Activated CD8-positive, alpha-beta memory T cell treated with anti-CD3 and anti-CD28 coated beads for 1 hour (primary cell): ENCODE measurements at places on chromosomes 16 and 17.

DNA sequence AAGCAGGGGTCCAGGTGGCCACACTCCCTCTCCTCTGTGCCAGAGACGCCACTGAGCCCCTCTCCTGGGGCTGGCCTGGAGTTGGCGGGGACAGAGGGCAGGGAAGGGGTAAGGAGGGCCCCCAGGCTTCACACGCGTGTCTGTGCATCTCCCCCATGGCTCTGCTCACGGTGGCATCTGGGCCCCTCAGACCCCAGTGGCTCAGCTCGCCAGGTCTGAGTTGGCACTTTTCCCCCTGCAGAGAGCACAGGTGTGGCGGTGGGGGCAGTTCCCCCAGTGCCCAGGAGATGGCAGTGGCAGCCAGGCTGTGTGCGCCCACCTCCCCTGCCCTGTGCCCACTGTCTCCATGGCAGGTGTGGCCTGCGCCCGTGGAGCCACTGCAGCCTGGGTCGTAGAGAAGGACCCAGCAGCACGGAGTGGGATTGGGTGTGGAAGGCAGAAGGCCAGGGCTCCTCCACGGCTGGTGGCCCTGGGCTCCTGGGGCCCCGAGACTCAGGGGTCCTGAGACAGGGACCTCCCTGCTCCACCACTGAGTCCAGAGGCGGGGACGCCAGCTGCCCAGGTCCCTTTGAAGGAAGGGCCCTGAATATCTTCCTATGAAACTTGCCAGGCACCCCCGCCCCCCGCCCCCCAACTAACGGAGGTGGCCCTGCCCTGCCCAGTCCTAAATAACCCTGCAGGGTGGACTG lies 4.3 kb upstream of the APRT start:
- DNase-seq: no peak

DNA sequence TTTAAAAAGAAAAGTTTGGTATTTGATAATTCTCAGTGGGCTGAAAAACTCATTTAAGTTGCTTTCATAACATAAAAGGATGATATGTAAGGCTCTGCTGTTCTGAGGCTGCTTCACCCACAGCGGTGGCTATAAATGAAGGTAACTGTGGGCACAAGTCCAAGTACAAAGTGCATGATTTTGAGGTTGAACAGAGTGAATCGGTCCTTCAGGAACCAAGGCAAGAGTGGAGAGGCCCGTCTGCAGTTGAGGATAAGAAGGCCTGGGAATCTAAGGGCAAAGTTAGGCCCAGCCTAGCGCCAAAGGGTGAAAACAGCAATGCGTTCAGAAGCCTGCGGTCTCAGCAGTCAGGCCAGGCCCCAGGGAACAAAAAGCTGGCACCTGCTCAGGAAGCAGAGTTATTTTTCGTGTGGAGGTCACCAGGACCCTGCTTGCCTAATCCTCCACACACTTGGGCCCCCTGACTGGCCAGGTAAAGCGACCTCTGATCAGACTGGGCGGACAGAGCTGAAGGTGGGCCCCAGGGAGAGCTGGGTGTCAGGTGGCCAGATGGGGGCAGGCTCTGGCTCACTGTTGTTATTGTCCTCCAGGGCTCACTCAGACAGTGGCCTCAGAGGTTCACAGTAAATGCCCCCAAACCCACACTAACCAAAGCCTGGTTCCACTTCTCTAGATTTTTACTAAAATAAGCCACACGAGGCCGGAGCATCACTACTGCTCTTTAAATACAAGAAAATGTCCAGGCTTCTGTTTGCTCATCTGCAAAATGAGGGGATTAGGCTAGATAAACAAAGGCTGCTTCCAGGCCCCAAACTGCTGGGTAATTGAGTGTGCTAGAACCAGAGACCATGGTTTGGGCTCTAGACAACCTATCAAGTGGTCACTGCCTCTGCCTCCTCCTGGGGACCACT lies 46.5 kb downstream of the TEX2 start:
- no peak for DNase-seq

- no peak for DNase-seq
These were observed 41.2 kb downstream of the KIAA0513 start for GRCh38 chr16:85068746-85069145.

- no peak for DNase-seq
These were observed 12.8 kb downstream of the TBC1D26 start for GRCh38 chr17:15744885-15745284.

DNA sequence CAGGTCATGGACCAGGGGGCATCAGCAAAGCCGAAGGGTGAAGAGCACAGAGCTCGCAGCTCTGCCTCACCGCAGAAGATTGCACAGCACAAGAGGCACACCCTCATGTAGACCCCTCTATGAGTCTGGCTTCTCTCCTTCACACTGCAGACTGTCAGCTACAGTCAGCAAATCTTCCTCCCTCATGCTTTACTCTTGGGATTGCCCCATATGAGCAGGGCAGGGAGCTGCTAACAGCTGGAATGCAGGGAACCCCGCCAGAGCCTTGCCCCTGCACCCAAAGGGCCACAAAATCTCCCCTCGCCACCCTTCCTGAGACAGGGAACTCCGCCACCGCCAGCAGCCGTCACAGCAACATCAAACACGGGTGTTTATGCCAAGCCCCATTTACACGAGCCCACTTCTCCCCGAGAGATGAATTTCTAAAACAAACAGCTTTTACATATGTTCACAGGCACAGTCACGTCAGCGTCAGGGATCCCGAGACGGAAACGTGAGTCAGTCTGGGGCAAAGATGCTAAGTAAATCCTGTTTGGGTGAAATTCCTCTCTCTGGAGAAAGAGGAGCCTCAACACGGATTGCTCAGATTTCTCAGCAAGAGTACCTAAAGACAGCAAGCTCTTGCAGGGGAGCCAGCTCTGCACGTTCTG lies 121.9 kb downstream of the CDYL2 start:
- no peak for DNase-seq

DNA sequence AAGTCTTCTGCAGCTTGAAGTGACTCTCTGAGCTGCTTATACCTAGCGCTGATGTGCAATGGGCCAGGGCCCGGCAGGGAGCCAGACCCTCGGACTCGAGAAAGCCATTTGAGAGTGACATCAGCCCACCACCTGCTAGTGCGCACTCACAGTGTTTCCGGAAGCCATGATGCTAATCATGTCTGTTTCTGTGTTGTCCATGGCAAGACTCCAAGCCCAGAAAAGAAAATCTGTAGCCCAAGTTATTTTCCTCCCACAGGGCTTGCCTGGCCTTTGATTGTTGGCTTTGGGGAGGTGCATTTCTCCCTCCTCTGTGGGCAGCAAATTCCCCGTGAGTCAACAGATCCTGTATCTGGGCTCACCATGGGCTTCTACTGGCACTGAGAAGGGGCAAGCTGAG lies 1.8 kb upstream of the CDRT4 start:
- no peak for DNase-seq

DNA sequence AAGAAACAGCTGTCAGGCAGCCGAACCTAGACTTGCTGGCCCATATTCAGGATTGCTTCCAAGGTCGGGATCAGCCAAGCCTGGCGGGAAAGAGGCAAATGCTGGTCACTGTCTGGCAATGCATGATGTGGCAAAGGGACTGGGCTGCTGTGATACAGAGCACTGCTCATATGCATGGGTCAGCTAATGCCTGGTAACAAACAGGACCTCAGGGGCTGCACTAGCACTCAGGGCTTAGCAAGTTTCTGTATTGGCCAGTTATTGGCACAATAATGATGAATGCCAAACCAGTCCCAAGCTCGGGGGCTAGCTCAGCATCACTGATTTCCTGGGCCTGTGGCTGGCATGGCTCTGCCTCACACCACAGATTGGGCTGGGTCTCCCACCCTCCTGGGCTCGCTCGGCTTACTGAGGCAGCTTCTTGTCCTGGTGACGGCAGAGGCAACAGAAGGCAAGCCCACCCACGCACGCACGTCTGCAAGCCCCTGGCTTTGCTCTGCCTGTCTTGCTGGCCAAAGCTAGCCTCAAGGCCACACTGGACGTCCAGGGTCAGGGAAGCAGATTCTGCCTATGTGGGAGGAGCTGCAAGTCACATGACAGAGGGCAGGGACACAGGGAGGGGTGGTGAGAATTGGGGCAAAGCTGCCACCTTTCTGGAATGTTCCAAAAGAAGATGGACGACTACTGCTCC lies 21.4 kb upstream of the RPTOR start:
- no peak for DNase-seq

- no peak for DNase-seq
These were observed 75.8 kb downstream of the WNT3 start for GRCh38 chr17:46742565-46743270.

DNA sequence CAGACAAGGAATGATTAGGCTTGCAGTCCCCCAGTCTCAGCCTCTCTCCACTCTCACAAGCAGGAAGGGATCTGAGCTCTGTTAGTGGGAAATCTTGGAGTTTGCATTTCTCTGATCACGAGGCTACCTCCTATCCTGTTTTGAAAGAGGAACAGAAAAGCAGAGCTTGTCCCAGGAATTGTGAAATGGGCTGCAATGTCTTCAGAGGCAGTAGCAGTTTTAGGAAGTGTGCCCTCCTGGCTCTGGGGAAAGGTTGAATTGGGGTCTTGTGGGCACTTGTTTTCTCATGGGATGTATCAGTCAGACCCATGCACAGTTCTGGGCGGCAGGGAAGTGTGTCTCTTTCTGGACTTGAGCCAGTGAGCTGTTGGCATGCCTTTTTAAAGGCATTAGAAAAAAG lies 22.8 kb downstream of the NUP85 start:
- DNase-seq: no peak

DNA sequence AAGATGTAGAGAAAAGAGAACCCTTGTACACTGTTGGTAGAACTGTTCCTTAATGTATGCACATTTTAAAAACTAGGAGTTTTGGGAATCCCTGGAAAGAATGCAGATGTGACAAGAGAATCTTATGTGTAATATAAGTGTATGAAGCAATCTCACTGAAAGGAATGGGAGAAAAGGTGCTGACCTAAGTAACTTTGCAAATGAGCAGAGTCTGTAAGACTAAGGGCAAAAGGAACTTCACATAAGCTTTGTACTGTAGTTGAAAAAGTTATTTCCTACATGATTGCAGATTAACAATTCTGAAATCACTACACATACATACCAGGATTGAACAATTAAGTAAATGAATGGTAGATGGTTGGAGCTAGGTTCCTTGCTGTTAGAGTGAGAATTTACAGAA lies 22.3 kb downstream of the CBLN1 start:
- no peak for DNase-seq

DNA sequence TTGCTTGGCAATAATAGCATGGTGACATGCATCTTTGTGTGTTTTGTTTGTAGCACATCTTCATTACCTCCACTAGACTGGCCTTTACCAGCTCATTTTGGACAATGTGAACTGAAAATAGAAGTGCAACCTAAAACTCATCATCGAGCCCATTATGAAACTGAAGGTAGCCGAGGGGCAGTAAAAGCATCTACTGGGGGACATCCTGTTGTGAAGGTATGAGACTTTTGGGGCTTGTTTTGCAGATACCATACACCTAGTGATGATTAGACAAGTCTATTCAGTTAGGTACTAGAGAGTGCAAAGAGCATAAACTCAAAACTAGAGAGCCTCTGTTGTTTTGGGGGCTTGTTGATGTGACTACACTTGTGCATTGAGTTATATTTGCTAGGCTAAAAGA lies 41.2 kb downstream of the NFATC3 start:
- DNase-seq: no peak
